Left cardiac atrium (tissue), 4 donors: ENCODE measurements at places on chromosomes 4 and X.
A peak's percentile ranks its signal among the peaks of the same experiment; 100 is the strongest.

DNA sequence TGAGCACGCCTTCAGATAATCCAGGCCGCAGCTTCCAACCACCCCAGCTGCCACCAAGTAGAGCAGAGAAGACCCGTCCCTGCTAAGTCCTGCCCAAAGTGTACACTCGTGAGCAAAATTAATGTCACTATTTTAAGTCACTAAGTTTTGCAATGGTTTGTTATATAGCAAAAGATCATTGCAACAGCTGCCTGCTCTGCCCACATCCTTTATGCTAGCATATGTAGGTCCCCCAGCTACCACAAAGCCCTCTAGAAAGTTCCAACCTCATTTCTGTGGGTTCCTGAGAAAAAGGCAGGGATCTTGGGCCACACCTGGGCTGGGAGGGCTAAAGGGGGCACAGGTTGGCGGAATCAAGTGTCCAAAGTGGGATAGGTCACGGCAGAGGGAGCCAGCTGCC is 346.9 kb downstream of the BCOR start:
- no peak for DNase-seq

DNA sequence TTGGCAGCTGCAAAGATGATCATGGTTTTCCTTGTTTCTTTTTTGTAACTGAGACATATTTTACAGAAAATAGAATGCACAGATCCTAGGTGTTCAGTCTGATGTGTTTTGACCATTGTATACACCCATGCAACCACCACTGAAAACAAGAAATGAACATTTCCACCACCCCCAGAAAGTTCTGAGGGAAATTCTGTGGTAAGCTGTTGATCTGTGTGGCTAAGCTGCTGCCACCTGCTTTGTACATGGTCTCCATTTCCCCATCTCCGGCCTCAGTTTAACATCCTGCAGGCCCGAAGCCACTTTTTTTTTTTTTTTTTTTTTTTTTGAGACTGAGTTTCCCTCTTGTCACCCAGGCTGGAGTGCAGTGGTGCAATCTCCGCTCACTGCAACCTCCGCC is 65.3 kb downstream of the NYX start:
- DNase-seq: no peak

DNA sequence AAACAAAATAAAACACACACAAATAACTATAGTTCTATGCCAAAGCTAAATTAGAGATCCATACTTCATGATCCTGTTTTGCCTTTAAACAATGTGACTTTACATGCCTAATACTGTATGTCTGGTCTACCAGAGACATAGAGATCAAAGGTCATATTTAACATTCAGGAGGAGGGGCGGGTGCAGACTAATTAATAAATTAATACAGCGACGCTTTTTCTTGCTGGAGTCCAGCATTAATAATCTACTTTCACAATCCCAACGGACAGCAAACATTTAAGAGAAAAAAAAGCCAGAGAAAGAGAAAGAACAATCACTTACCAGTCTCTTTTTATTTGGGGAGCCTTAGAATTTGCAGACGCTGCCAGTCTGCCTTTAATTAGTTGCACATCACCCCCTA is 509 bp downstream of the CXXC4 start:
- DNase-seq: no peak

DNA sequence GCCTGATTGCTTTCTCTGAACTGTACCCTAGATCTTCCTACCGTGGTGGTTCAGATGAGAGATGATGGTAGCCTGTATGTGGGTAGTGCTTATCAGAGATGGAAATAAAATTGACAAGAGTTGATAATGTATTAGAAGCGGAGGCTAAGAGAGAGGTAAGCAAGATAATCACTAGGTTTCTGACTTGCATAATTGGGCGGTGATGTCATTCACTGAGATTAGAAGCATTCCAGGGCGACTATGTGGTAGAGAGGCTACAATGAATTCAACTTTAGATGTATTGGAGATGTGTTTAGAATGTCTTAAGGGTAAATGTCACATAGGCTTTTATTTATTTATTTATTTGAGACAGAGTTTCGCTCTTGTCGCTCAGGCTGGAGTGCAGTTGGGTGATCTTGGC is 415 bp upstream of the TENM3 start:
- DNase-seq: no peak

DNA sequence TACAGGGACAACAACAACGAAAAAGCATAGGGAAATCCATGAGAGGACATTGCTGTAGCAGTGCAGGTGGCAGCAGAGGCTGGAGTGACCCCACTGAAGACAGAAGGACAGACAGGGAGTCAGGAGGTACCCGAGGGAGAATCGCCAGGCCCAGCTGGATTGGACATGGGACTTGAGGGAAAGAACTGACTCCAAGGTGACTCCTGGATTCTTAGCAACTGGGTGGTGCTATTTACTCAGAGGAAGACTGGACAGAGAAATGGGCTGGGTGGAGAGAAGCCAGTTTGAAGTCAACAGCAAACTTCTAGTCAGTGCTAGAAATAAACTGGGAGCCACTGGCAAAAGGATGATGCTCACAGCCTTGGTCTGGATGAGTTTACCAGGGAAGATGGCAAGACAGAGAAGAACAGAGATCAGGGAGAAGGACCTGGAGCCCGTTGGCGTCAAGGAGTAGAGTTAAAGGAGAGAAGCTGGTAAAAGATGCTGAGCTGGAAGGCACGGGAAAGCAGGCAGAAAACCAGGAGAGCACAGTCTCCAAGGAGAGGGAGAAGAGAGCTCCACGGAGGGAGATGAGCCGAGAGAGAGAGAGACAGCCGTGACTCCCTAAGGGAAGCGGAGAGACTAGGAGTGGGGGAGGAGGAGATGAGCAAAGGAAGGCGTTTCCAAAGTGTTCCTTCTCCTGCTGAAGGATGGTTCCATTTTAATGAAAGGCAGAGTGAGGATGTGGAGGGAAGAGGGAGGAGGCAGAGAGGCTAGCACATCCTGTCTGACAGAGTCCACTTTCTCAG is 119.4 kb downstream of the AFAP1 start:
- no peak for DNase-seq

DNA sequence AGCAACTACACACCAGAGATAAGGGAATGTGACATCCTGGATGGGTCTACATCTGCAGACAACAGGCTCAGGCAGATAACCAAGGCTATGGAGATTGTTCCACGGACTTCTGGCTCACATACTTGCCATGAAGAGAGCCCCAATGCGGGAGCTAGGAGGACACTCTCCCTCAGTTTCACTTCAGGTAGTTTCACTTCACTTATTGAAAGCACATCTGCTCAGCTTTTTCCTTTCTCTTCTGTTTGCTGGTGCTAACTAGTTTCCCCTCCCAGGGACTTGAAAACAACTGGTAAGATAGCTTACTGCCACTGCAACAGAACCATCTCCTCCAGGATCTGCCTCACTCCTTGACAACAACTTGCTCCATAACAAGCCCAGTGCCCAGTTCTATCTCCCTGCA is 1.4 kb upstream of the CT47C1 start:
- no peak for DNase-seq

DNA sequence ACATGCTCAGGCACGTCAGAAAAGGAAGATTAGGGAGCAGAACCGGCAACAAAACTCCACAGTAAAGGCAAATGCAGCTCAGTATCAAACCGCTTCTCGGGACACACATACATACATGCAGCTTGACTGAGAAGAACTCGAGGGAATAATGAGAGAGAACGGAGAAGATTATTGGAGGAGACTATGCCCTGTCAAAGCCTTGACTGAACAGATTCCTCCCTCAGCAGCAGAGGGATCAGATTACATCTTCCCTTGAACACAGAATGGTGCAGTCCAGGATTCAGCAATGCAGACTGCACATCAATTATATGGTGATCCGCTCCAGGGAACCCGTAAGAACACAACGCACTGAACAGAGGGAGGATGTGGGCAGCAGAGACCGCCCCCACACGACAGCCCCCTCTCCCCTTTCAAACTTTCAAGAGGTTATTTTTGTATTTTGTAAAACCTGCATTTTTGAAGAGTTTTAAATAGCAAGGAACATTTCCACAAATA is 183.2 kb downstream of the FBXW7 start:
- peak; percentile 36 for DNase-seq

- DNase-seq: no peak
Measured at GRCh38 chrX:12711435-12712040, 79.7 kb upstream of the PRPS2 start.

DNA sequence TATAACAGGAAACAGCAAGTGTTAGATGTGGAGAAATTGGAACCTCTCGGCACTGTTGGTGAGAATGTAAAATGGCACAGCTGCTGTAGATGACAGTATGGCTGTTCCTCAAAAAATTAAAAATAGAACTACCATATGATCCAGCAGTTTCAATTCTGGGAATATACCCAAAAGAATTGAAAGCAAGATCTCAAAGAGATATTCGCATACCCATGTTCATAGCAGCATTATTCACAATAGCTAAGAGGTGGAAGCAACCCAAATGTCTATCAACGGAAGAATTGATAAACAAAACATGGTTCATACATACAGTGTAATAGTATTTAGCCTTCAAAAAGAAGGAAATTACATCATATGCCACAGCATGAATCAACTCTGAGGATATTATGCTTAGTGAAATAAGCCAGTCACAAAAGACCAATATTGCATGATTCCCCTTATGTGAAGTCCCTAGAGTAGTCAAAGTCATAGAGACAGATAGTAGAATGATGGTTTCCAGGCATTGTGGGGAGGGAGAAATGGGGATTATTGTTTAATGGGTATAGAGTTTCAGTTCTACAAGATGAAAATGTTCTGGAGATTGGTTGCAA is 467.7 kb downstream of the IDS start:
- no peak for DNase-seq

GRCh38 chrX:65677954-65678469 is 10.6 kb downstream of the MSN start:
- peak; percentile 50 for DNase-seq

GRCh38 chr4:28427306-28428085 is 1566.9 kb downstream of the STIM2 start:
- no peak for DNase-seq

- no peak for DNase-seq
Measured at GRCh38 chr4:35939751-35940150, 304.6 kb downstream of the ARAP2 start.

DNA sequence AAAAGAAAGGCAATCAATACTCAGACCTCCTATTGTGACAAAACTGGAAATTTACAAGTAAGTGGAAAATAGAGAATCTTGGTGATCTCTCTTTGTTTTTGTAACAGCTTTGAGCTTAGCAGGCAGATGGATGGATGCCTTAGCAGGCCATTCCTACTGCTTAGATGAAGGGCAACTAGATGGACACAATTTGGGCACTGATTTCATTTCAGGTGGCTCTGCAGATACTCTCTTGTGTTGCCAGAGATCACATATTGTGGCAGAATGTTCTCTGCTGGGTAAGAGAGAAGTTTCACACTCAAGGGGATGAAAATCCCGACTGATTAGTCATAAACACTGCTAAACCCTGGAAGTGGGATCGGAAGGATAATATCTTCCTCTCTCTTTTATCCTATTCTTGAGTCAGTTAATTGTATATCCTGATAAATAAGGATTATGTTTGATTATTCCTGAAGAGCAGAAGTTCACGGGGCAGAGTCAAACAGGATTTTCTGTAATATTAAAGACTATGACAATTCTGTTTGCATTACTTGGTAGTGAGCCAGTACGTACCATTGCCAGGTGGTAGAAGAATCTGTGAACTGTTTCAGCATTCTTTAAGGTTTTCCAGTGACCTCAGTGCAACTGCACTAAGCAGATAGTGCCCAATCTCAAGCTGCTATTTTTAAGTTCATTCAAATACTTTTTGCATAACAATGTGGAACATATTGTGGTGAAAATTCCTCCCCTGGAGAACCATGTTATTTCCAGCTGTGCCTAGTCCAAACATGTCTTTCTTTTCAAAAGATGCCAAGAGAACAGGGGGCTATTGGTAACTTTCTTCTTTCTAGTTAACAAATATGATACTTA is 974.3 kb downstream of the FSTL5 start:
- DNase-seq: no peak

DNA sequence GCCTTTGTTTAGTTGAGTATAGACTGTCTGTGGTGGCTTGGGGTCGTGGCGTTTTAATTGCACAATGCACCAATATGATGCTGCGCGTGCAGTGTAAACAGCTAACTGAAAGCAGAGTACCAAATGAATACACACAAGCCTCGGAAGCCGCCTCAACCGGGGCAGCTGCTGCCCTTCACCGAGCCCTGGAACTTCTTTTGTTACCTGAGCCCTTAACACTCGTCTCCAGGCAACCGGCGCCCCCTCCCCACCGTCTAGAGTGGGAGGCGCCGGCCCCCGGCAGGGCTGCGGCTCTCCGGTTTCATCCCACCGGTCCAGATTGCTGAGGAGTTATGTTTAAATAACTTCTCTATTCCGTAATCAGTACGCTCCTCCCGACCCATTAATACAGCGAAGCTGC is 173.2 kb upstream of the TBL1X start:
- DNase-seq: no peak

GRCh38 chr4:2587213-2587823 is 50.9 kb downstream of the FAM193A start:
- DNase-seq: no peak

GRCh38 chr4:54473798-54474197 is 184.0 kb upstream of the KIT start:
- no peak for DNase-seq

- no peak for DNase-seq
Measured at GRCh38 chr4:173748353-173748752, 218.3 kb upstream of the HAND2 start.

DNA sequence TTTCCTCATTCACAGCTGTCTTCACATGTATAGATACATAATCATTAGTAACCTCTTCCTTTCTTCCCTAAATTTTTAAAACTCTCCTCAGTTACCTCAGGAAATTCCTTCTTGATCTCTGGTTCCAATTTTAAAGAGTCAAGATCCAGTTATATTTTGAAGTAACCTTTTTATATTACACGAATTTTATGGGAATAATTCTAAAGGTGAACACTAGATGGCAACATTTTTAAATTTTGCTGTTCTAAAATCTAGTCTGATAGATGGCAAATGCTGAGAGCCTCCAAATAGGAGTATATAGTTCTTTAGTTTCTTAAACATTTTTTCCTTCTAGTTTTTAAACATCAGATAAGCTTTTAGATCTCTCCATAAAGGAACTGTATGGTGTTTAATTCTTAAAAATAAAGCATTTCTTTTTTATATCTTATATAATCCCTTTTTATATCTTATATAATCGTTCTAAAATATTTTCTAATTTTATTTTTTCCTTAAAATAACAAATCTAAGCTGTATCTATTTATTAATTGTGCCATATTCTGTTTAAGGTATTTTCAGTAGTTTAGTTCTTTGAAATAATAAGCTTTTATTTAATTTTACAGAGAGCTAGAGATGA is 37.9 kb upstream of the PAPSS1 start:
- no peak for DNase-seq

GRCh38 chrX:107971636-107972035 is 10.5 kb downstream of the TEX13B start:
- no peak for DNase-seq

GRCh38 chr4:150141756-150142155 is 63.5 kb downstream of the DCLK2 start:
- no peak for DNase-seq

- DNase-seq: no peak
Measured at GRCh38 chrX:104310657-104311254, 56.0 kb upstream of the ESX1 start.

DNA sequence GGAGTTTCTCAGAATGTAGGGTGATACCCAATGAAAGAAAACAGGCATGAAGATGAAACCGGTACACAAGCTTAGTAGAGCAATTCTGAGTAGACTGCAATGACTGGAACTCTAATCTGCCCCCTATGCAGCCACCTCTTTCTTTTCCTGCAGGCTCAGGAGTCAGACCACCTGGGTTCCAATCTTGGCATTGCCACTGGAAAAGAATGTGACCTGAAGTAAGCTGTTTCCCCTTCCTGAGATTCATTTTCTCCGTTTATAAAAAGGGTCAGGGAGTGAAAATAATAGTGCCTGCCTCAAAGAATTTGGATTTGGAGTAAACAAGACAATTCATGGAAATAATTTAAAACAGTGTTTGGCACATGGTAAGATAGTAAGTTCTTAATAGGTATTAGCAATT is 1464.0 kb downstream of the PCDH7 start:
- no peak for DNase-seq
